Frontal cortex (tissue), 4 donors: ENCODE measurements at places on chromosomes 4 and X. TPM values are rescaled to one million over a fixed set of nuclear protein-coding genes. Genes with fewer than 3 reads are reported as not detected.

DNA sequence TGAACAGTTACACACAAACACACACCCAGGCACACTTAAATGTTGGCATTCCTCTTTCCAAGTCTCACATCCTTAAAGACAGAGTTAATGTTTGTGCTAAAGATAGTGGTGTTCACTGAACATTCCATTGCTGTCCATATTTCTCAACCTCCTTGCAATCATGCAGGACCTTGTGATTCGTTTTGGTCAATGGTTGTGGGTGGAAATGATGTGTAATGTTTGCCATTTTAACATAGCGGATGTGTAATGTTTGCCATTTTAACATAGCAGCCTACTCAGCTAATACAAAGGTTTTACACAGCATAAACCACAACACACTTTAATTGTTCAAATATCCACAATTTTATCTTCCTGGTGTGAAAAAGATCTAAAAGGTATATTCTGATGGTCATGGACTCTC is 93.9 kb downstream of the CEP44 start:
- DNase-seq: no peak

DNA sequence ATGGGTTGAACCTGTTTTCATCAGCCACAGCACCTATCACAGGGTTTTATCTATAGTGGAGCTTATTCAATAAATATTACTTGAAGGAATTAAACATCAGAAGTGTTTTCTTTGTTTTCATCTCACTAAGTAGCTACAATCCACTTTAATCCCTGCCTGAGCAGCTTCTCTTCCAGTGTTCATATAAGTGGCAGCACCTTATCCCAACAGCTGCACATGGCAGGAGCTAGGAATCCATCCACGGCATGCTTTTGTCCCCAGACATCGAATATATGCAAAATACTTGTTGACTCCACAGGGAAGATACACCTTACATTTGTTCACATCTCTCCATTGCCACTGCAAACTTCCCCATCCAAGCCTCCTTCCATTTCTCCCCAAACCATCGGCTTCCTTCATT is 549.8 kb upstream of the FAM241A start:
- DNase-seq: no peak

DNA sequence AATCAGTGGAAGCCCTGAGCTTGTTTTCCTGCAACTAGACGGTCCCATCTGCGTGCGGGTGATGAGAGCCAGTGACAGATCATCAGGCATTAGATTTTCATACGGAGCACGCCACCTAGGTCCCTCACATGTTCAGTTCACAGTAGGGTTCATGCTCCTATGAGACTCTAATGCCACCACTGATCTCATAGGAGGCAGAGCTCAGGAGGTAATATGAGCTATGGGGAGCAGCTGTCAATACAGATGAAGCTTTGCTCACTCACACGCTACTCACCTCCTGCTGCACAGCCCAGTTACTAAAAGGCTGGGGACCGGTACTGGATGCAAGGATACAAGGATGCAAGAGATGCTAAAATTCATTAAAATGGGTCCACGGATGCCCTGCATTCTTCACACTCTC is 61.2 kb downstream of the DHRSX start:
- DNase-seq: no peak

- DNase-seq: no peak
These were observed 44.1 kb upstream of the SEC24B start for GRCh38 chr4:109389369-109390114.

Gene SLC4A4
- total RNA-seq: 19.2 TPM

GRCh38 chr4:17328141-17328815 is 183.6 kb downstream of the QDPR start:
- DNase-seq: no peak

GRCh38 chr4:101615652-101616051 is 174.9 kb upstream of the BANK1 start:
- DNase-seq: no peak

GRCh38 chr4:87499403-87500091 is 29.6 kb downstream of the SPARCL1 start:
- no peak for DNase-seq

- DNase-seq: no peak
These were observed 197.8 kb downstream of the AFF2 start for GRCh38 chrX:148698221-148698620.

DNA sequence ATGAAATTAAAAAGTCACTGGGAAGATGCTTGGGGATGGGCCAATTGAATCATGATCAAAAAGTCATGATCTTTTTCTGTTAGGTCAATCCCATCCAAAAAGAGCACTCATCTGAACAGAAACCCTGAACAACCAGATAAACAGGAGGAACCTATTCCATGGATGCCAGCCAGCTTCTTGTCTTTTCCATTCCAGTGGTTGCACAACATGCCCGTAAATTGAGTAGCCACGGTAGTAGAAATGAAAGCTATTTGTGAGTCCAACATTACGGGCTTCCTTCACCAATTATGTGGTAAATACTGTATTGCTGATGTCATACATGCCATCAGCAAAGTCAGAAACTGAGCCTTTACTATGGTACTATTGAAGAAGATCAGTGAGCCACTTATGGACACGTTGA is 982.4 kb upstream of the HS3ST1 start:
- DNase-seq: no peak

Gene TMEM35A
- 98.2 TPM for total RNA-seq

DNA sequence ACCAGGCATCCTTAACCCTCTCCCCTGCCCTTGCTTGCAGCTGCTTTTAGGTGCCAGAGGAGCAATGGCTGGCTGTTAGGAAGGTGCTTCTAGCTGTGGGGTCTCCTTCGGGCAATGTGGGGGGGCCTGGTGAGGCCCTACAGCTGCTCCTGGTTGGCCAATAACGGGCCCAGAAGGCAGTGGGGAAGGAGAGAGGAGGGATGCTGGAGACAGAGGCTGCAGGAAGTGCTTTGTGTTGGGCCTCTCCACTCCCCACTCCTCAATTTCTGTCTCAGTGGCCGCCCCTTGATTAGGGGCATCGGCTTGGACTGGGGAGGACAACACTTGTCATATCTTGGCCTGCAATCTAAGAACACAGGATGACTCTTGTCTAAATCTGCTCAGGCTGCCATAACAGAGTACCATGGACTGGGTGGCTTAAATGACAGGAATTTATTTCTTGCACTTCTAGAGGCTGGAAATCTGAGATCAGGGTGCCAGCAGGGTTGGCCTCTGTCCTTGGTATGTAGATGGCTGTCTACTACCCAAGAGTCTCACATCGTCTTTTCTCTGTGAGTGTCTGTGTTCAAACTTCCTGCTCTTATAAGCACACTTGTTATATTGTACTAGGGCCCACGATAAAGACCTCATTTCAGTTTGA is 374.3 kb downstream of the MID1IP1 start:
- no peak for DNase-seq

DNA sequence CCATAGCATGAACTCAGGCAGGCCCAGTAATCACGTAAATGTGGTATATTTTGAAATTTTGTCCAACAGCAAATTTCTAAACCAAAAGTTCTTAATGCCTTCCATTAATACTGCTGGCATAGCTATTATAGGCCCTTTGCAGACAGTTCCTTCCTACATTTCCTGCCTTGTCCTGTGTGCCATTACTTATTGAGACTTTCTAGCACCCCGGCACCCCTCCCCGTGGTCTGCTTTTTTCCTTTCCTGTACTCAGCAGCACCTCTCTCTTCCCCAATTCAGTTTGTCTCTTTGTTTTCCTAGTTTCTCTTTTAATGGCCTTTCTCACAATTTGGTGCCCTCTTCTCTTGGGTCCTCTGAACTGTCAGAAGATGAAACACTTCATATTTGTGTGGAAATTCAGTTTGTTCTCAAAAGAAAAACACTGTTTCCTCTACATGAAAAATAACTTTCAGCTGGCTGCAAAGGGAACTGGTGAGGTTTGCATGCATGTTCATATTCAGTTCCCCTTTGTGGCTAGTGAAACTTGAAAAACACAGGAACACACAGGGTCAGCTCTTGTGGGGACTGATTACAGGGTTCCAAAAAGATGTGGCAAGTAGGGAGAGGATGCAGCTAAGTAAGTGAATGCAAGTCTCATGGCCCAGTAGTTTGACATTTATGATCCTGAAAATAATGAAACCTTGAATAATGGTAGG is 17.1 kb downstream of the GPR34 start:
- no peak for DNase-seq

Gene ZFP92
- 0.82 TPM for total RNA-seq

GRCh38 chrX:48493890-48494364 is 14.9 kb upstream of the PORCN start:
- DNase-seq: no peak

- DNase-seq: peak; percentile 47
These were observed 511 bp downstream of the PPM1K start for GRCh38 chr4:88283661-88284438.

GRCh38 chr4:97144199-97144598 is 999.1 kb downstream of the STPG2 start:
- DNase-seq: no peak

DNA sequence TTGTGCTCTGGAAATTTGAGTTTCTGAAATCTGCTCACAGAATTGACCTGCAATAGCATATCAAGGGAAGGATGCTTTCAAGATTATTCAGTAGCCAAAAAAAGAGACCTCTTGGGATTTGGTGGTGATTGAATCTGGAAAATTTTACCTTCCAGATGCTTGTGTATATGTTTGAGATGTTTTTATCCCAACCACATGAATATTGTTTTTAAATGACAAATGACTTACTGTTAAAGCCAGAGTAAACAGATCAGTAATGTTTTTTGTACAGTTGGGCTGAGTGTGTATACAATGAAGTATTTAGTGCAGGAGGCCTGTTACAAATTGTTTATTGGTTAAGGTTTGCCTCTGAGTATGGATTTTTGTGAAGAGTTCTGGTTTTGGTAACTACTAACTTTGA is 126.5 kb downstream of the CBR4 start:
- DNase-seq: no peak

GRCh38 chr4:148159793-148160192 is 282.4 kb downstream of the NR3C2 start:
- no peak for DNase-seq

Gene RHOXF2
- not detected for total RNA-seq

DNA sequence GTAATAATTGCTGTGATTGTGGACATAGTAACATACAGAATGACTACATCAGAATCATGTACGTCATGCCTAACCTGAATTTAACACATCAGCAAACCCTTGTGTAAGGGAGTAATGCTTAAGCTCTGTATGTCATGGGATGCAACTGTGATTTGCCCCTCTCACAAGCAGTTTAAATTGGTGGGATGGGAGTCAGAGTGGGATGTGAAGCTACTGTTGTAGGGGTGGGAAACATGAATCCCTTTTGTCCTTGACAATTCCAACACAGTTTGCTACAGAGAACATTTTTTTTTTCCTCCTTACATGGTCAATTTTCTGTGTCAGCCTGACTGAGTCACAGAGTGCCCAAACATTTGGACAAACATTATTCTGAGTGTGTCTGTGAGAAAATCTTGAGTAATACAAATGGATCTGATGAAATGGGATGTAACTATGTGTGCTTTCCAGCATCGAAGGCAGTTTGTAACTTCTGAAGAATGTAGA is 392.8 kb downstream of the GPM6A start:
- no peak for DNase-seq

Gene GPC3
- 3.3 TPM for total RNA-seq

Gene SLC2A9
- 2.9 TPM for total RNA-seq
